Activated T-cell treated with anti-CD3 and anti-CD28 coated beads for 48 hours (primary cell): ENCODE measurements at places on chromosomes 7 and 10.
A peak's percentile ranks its signal among the peaks of the same experiment; 100 is the strongest.

DNA sequence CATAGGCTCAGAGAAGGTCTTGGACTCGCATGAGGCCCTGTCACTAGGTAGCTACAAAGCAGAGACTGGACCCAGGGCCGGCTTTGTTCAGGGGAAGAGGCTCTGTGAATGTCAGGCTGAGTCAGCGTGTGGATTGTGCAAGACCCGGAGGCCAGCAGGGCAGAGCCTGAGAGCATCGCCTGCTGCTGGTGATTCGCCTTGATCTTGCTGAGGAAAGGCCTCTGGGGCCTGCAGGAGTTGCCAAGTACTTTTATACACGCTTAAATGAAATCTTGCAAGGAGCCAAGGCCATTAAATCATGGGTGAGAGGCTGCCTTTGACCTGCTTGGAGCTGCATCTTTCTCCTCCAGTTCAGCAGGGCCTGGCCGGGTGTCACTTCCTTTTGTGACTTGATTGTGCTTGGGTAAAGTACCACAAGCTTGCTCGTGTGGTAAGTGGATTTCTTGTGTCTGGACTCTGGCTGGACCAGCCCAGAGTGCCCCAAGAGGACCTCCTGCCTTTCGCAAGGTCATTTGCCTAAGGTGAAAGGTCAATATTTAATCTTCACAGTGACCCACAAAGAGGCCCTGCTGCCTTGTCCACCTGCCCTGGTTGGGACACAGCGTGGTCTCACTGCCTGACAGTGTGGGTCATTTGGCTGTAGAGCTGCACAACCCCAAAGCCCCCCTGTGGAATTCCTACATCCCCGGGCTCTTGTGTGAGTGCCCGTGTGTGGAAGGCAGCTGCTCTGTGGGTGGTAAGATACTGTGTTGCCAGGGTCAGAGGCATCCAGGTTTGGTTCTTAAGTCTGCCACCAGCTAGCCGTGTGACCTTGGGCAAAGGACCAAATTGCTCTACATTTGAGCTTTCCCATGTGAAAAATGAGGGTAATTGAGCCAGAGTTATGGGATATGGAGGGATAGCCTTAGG is 38.6 kb upstream of the SH2D4B start:
- peak; percentile 73 for DNase-seq

GRCh38 chr7:92827464-92828120 is 8.8 kb downstream of the CDK6 start:
- no peak for DNase-seq

DNA sequence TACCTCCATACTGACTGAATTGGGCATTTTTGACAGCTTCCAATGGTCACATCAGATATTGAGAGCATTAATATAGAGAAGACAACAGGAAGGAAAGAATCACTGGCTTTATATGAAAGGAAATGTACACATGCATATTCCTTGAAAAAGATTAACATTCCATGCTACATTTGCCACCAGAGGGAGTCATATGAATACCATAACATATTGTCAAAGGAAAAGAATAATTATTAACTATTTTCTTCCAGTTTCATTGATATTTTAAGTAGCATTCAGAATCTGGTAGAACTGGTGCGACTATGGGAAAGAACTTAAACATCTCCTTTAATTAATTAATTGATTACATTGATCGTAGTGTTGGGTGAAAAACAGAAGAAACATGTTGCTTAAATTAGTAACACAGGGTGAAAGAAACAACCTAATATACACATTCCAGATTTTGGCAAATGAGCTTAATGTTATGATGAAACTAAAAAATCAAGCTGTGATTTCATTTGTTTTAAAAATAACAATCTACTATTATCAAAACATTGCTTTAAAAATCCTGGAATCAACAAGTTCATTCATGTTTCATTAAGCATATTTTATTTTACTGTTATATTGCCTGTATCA is 71.5 kb downstream of the GPR85 start:
- no peak for DNase-seq

- DNase-seq, result no peak
Measured at GRCh38 chr10:11551916-11552602, 59.4 kb downstream of the USP6NL start.

DNA sequence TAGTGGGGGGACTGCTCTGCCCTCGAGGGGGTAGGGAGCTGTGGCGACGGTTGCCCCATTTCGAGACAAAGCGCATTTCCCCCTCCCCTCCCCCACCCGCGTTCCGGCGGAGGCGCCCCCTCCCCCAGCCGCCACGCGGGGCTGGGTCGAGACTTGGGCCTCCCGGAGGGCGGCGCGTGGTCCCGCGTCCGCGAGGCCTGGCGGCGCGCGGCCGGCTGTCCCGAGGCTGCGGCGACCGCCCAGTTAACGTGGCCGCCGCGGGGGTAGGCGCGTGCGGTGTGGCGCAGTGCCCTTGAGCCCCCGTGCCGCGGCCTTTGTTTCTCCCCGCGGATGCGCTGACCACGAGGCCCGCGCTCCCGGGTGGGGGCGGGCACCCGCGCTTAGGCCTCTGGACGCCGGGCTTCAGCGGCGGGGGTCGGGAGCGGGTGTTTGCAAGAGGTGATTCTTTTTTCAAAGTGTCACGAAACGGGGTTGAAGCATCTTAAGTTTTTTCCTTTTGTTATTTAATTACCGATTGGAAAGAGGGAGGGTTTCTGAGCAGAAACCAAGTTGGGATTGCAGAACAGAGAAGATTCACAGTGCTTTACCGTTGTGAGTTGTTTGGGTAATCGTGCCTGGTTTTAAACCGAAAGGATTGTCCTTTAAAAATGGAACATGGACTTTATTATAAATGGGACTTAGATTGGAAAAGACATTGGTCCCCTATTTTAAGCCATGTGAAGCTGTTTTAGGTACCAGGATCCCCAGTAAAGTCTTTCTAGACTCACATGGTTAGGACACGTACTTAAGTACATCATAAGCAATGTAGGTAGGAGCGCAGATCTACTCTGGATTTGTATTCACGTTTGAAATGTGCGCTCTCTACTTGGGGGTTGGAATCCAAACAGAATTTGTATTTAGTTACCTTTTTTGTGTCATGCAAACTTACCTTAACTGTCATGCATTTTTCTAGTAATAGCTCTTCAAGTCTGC is 760 bp downstream of the CBX3 start:
- DNase-seq, result peak; percentile 51

- no peak for DNase-seq
Measured at GRCh38 chr7:150857276-150858055, 5.1 kb downstream of the AOC1 start.

DNA sequence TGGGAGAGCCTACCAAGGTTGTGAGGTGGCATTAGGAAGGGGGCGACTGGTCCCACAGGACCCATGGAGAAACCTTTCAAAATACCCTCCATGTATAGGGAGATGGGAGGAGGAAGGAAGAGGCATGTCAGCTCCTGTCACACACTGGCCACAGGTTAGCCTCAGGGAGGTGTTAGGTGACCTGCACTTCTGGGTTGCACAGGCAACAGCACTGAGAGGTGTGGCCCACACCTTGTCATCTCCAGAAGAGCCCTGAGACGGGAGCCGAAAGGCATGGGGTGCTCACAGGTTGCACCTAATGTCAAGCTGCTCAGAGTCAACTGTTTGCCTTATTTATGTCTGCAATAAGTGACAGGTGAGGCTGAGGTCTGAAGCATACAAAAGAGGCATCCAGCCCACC is 14.6 kb upstream of the USP6NL start:
- DNase-seq, result no peak

GRCh38 chr7:92667816-92668535 is 77.8 kb upstream of the FAM133B start:
- DNase-seq, result no peak

GRCh38 chr10:71534568-71535194 is 138.0 kb downstream of the CDH23 start:
- no peak for DNase-seq

DNA sequence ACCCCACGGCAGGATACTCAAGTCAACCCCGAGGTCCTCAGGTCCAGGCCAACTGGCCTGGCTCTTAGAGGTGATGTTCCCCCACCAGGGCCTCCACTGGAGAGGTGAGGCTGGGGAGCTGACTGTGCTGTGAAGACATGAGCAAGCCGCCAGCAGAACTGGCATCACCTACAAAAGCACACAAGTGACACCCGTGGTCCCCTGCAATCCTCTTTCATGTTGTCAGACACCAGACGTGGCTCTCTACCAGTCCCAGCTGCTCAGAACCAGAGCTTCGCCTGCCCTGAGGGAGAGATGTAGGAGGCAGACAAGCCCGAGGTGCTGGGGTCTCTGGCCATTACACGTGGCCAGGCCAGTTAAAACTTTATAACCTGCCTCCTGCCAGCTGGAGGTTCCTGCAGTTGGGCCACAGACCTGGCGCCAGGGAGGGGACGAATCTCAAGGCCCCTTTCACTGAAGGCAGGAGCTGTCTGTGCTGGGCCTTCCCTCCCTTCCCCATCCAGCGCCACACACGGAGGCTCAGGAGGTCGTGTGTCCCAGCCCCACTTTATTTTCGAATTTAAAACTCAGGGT is 2.2 kb downstream of the COMTD1 start:
- DNase-seq, result no peak

- DNase-seq, result no peak
Measured at GRCh38 chr10:124200011-124200410, 106.6 kb upstream of the CHST15 start.

GRCh38 chr7:90248706-90249105 is 3.7 kb downstream of the CFAP69 start:
- no peak for DNase-seq

DNA sequence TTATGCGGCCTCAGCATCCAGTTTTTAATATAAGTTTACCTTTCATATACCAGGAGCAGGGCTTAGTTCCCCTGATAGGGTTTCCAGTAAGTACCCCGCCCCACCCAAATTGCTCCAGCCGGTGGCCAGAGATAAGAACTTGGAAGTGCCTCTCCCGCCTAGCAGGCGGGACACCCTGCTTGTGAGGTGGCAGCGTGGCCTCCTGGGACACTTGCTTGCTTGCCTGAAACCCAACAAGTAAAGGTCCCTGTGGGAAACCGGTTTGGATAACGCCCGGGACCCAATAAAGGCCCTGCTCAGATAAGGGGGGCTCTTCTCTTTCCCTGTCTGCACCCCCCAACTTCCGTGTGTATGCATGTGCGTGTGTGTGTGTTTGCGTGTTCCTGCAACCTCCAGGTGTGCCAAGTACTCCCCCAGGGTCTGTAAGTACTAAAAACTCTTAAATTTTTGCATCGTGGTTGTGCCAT is 154.3 kb downstream of the ARHGAP21 start:
- DNase-seq, result no peak

DNA sequence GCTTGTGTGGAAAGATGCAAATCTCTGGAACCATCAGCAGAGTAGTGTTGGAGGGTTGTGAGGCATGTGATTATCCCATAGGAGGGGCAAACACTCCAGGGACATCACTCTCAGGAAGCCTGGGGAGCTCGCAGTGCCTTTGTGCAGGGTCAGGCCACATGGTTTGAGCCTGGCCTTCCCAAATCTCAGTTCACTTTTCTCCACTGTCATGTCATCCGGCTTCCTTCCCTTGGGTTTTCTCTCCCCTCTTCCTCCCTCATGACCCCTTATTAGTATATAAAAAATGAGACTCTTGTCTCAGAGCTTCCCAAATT is 20.4 kb downstream of the TSPAN14 start:
- no peak for DNase-seq

- no peak for DNase-seq
Measured at GRCh38 chr10:64515970-64516699, 994.9 kb downstream of the REEP3 start.

- DNase-seq, result no peak
Measured at GRCh38 chr7:12157517-12157916, 53.6 kb upstream of the TMEM106B start.

GRCh38 chr7:240887-241421 is 48.6 kb downstream of the FAM20C start:
- DNase-seq, result peak; percentile 12

GRCh38 chr10:6182454-6183098 is 20.2 kb upstream of the PFKFB3 start:
- no peak for DNase-seq

DNA sequence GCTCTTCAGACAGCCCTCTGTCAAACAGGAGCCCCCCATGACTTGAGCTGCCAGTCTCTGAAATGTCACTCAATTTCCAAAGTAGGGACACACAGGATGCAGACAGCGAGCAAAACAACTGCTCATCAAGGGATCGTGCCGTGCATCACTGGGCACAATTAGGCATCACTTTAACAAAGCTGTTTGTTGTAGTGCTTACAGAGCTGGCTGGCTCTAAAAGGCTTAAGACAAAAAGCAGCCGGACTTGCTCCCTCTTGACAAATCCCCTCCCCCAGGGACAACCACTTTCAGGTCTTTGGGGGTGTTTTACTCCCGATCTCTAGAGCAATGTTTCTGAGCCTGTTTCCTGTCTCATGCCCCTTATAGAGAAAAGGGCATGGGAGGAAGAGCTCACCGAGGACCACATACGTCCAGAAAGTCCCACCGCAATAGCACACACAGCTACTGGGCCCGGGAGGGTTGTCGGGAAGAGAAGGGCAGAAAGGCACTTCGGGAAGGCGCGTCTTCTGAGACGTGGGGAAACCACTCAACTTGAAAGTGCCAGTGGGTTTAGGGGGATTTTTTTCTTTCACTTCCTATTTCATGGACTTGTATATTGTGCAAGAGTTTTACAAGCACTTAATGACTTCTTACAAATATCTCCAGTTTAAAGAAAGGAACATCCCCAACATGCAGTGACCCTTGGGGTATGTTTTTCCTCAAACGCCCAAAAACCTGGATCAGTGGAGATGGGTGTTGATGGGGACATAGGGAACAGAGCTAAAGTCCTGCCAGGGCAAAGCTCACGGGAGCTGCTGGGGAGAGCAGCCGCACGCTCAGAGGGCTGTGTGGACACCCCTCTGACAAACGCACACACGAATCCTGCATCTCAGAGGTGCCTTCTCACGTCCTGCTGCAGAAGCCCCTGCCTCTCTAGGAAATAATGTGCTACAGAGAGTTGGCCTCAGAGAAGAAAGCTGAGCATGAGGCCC is 27.1 kb downstream of the LRRC20 start:
- peak; percentile 9 for DNase-seq

DNA sequence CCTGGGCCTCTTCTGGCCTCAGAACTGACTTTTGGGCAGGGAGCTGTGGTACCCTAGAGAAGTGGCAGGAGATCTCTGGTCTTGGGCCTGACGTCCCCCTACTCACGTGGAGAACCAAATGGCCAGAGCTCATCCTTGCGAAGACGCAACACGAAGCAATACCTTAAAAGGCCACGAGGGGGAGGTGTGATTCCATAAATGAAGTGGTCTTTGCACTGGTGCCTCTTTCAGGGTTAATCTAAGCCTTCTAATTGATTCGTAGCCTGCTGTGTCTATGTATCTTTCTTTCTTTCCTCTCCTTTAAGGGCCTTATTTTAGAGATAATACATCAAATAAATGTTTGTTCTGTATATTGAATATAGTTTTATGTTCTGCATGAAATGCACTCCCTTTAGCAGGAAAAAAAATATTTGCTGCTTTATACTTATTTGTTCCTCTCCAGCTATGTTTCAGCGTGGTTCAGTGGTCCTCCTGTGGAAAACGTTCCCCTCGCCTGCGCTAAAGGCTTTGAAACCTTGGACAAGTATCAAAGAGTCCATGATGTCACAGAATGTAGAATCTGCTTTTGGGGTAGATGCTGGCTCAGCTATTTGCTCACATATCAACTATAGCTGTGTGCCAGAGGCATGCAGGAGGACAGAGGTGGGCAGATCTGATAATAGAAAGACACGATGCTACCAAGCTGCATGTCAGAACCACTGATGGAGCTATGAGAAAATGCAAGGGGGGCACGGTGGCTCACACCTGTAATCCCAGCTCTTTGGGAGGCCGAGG is 41.0 kb downstream of the STRA8 start:
- peak; percentile 64 for DNase-seq

GRCh38 chr10:113554214-113554613 is 1.4 kb downstream of the HABP2 start:
- no peak for DNase-seq

- DNase-seq, result no peak
Measured at GRCh38 chr10:32046151-32046550, 10.1 kb downstream of the KIF5B start.

- no peak for DNase-seq
Measured at GRCh38 chr7:70573071-70573661, 558.8 kb upstream of the GALNT17 start.
